Stimulated activated CD4-positive, alpha-beta T cell treated with anti-CD3 and anti-CD28 coated beads, Interleukin-4, amount 100 ng/mL, for 4 hours (primary cell): ENCODE measurements at places on chromosomes 1 and 21.

- DNase-seq, result no peak
Measured at GRCh38 chr1:29786195-29786594, 549.9 kb downstream of the PTPRU start.

GRCh38 chr1:86906419-86906818 lies 7.5 kb downstream of the SELENOF start:
- DNase-seq, result no peak

DNA sequence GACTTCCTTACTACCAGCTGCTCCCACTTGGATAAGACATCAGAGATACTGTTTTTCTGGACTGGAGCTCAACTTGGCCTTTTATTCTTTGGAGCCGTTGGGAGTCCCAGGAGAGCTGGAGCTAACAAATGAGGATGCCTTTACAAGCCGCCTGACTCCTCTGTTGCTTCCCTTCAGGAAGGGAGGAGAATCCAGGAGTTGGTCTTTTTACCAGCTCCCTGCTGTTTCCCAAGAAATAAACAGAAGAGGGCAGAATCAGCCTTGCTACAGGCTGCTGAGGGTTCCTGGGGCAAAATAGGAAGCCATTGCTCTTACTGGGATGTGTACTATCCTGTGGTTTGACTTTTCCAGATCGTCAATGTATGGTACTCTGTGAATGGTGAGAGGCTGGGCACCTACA lies 1.5 kb downstream of the EIF3I start:
- no peak for DNase-seq

DNA sequence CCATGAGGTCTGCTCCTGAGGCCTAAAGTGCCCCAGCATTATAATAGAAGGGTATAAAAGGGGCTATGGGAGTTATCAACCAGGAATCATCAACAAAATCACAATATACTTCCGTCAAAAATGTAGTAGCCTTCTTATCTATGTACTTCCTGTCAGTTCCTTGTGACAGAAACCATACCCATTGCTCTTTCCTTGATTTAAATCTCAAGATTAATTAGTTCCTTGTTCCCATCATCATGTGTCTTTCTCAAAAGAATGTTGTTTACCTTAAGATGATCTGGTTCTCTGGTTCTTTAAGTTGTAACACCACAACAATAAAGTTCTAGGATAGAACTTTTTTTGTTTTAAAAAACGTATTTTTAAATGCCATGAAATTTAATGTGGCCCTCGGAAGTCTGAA lies 833.3 kb downstream of the LTN1 start:
- no peak for DNase-seq

- DNase-seq, result no peak
Measured at GRCh38 chr1:185488808-185489207, 171.8 kb upstream of the IVNS1ABP start.

- DNase-seq, result no peak
Measured at GRCh38 chr1:11289064-11289463, 16.1 kb downstream of the UBIAD1 start.

DNA sequence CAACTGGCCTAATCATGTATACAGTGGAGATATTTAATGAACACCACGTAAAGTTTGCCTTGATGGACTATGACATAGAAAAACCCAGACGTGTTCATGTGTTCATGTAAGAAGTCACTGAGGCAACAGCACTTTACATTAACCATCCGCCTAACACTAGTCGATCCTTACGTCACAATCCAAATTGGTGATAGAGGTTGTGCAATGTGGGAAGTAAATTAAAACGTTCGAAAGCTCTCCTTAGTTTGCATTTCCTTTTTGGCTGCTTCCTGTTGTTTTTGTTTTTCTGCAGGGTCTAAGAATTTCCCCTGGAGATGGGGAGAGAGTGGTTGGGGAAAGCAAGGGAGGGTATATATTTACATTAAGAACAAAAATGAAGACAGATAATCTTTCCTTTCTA lies 587.5 kb upstream of the ADGRL2 start:
- DNase-seq, result no peak

DNA sequence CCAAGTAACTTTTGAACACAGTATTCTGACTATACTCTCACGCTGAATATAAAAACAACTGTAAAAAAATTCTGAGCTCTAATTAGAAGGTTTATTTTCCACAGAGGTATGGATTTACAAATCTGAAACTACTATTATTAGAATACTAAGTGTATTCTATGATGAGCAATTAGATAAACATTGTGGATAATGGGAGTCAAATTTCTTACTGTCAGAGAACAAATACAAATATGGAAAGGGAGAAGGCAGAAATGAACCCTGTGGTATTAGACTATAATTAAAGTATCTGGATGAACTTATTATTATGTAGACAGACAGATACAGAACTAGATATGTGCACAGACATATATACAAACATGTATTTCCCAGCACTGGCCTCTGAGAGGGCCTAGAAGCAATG lies 22.6 kb downstream of the ALDH9A1 start:
- DNase-seq, result no peak

- DNase-seq, result no peak
Measured at GRCh38 chr1:202805886-202806844, 2.1 kb downstream of the KDM5B start.

DNA sequence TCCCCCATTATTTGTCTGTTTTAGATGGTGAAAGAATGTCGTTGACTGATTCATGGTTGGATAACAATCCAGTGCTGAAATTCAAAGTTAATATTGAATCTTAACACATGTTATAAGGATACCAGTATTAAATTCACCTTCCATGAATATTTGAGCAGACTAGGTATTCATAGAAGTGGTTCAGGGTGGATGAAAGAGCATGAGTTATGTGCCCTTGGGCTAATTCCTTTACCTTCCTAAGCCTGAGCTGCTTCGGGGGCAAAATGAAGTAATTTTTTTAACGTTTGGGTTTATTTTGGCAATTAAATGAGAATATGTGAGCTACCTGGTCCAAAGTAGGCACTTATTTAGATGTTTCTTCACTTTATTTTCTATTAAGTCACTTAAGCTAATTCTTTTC lies 2.7 kb upstream of the PLPPR5 start:
- no peak for DNase-seq

DNA sequence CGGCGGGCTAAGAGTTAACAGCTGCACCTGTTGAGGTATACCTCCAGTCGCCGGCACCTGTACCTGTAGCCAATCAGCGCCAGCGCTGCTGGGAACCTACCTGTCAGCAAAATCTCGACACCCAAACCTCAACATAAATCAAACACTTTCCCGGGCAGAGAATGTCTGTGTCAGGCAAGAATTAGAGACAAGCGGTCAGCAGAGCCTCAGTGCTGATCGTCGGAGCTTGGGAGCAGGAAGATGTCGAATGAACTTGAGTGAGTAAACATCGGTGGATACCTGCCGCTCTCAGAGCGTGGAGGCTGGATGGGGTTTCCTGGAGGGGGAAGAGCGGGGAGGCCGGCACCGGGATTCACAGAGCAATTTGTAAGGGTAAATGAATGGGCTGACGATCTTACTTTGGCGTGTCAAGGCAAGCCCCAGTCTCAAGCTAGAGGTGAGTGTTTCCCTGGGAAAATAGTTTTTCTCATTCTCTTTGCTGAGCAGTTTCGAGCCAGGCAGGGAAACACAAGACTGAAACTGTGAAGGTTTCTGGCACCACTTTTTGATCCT lies at the start of gene GRHL3:
Gene GRHL3 (plus strand): TSS at position 46 of the 552 bp plus-strand sequence. CDS start 195 bp downstream, at position 241.
- DNase-seq, result no peak

DNA sequence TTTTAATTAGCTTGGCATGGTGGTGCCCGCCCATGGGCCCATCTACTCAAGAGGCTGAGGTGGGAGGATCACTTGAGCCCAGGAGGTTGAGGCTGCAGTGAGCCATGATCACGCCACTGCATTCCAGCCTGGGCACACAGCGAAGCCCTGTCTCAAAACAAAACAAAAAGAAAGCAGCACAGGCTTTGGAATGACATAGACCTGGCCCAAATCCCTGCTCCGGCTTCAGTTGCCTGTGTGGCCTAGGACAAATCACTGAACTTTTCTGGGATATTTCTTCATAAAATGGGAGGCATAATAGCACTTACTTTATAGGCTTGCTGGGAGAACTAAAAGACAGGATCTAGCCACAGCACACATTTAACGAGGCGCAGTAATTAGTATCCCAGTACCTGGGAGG lies 2.4 kb downstream of the PEAR1 start:
- no peak for DNase-seq

GRCh38 chr1:85225624-85226380 lies 25.0 kb upstream of the SYDE2 start:
- DNase-seq, result no peak

DNA sequence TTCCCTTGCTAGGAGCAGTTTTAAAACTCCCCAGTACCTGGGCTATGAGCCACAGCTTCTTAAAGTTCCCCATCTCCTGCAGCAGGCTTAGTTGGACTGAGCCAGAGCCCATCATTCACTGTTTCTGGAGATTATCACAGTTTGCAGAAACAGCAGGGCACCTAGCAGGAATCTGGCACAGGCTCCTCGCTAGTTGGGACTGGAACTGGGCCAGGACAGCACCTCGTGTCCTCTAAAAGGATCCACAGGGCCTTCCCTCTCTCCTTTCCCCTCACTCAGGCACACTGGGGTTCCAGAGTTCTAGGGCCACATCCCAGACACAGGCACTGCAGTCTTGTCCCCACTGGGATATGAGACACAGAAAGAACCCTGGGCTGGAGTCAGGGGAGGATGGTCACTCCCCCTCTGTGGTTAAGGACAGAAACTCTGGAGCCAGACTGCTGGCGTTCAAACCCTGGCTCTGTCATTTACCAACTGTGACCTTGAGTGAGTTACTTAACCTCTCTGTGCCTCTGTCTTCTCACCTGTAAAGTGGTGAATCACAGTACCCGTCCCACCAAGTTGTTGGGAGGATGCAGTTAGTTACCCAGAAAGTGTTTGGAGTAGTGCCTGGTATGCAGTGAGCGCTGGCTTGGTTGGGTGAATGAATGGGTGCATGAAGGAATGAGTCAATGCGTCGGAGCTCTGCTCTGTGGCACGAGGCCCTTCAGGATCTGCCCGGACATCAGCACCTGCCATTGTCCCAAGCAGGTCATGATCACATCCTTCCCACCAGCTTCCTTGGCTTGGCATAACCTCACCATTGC lies 18.8 kb upstream of the ECE1 start:
- no peak for DNase-seq

DNA sequence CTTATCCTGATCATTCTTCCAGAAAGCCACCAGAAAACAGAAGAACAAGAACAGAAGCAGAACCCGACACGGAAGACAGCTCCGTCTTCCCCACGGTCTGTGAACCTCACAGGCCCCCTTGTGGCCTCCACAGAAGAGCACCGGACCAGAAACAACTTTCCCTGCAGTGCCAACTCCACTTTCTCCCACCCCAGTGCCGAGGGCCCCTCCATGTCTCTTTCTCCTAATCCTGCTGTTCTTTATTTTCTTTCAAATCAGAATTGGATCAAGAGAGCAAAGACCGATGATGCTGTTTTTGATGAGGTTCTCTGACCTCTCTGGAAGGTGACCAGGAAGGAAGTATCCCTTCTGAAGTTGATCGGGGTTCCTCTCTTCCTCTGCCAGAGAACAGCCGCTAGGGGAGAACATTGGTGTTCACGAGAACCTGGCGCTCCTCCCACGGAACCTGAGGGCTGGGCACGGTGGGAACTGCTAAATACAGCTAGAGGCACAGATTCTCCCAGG lies 58.9 kb upstream of the CTTNBP2NL start:
- no peak for DNase-seq

- no peak for DNase-seq
Measured at GRCh38 chr1:217525773-217526490, 105.0 kb downstream of the GPATCH2 start.

- no peak for DNase-seq
Measured at GRCh38 chr1:248736977-248737376, 18.6 kb downstream of the LYPD8 start.

- DNase-seq, result no peak
Measured at GRCh38 chr1:18079941-18080735, 27.5 kb upstream of the IGSF21 start.

DNA sequence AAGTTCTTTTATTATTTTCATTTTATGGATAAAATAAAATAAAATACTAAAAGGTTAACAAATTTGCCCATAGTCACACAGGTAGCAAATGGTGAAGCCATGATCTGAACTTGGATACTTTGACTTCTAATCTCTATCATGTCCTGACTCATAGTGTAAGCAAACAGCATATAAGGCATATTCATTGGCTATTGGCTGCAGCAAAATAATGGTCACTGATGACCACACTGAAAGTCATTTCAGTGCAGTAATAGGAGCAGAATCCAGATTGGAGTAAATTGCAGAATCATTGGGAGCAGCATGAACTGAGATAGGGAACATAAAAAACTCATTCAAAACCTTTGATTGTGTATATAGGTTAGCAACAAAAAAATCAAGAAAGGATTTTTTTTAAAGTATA lies 262.9 kb downstream of the PLA2G4A start:
- DNase-seq, result no peak

DNA sequence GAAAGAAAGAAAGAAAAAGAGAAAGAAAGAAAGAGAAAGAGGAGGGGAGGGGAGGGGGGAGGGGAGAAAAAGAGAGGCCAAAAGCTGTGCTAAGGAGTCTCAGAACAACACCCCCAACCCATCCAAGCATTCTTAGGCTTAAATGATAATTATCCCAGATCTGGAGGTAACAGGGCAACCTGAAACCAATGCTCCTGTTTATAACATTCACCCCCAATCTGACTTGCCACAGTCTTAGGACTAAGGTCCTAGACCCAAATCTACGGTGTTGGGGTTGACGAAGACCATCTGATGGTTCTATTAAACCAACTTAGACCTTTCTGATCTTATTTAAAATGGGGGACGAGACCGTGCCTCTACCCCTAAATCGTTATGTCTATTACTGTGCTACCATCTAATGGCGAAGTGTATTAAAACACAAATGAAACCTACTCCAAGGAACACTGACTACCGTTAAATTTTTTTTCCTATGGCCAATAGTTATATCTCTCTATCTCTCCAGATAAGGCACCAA lies 119.3 kb upstream of the CDC42BPA start:
- no peak for DNase-seq

- no peak for DNase-seq
Measured at GRCh38 chr21:29506947-29507346, 208.2 kb downstream of the BACH1 start.

- DNase-seq, result no peak
Measured at GRCh38 chr1:162094271-162094670, 24.8 kb downstream of the NOS1AP start.

- DNase-seq, result peak; percentile 26
Measured at GRCh38 chr1:99766378-99766800, at the start of gene FRRS1. FRRS1 (minus strand) TSS chr1:99766635; CDS start chr1:99748768, 17,867 bp downstream.

DNA sequence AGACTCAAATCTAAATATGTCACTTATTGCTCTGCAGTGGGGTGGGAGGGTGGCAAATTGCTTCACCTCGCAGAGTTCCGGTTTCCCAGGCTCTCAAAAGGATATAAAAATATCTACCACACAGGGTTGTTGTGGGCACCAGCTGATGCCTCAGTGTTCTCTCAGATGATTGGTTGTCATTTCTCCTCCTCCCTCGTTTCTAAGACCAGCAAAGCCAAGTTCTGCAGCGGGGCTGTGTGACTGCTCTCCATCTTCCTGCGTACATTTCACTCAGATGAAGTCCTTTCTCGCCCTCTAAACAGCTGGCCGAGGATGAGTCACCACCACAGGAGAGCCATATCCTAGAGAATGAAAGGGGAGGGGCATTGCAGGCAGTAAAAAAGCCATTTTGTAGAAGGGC lies 35.0 kb upstream of the VWA5B1 start:
- no peak for DNase-seq

GRCh38 chr1:56115701-56116100 lies 463.7 kb downstream of the PLPP3 start:
- no peak for DNase-seq

GRCh38 chr1:84842748-84843231 lies 50.2 kb downstream of the LPAR3 start:
- DNase-seq, result no peak

- no peak for DNase-seq
Measured at GRCh38 chr1:226617109-226617508, 68.5 kb downstream of the STUM start.
